ENCODE measurements at places on chromosomes 4 and X. TPM values are rescaled to one million over a fixed set of nuclear protein-coding genes. Genes with fewer than 3 reads are reported as not detected.

Gene CFAP99
- total RNA-seq: not detected

Gene ARMCX1
- 0.30 TPM for total RNA-seq

Gene GSPT2
- 14.0 TPM for total RNA-seq

Gene SMIM10L2A
- 0.94 TPM for total RNA-seq

Gene ETDA
- not detected for total RNA-seq

Gene GPC4
- total RNA-seq: not detected

Gene PTTG2
- total RNA-seq: 1.0 TPM

Gene AMTN
- not detected for total RNA-seq

Gene ZCCHC12
- total RNA-seq: not detected

Gene GAGE12H
- not detected for total RNA-seq

Gene GLOD5
- not detected for total RNA-seq

Gene HTATSF1
- total RNA-seq: 51.9 TPM

Gene TMEM150C
- total RNA-seq: not detected

Gene XG
- total RNA-seq: not detected

Gene BTK
- 0.10 TPM for total RNA-seq

Gene RASSF6
- not detected for total RNA-seq

Gene GABRG1
- not detected for total RNA-seq

Gene CXCL11
- not detected for total RNA-seq

Gene CABS1
- not detected for total RNA-seq

Gene POLN
- 1.5 TPM for total RNA-seq

Gene LRCH2
- not detected for total RNA-seq

Gene STATH
- not detected for total RNA-seq

Gene STPG2
- total RNA-seq: 0.13 TPM

Gene GPR119
- total RNA-seq: not detected

Gene EPHA5
- total RNA-seq: not detected

Gene H2BW2
- total RNA-seq: not detected

Gene EPGN
- not detected for total RNA-seq

Gene HAND2
- total RNA-seq: not detected

Gene LRIT3
- total RNA-seq: 0.19 TPM

Gene CSN1S1
- total RNA-seq: not detected
